ENCODE measurements at places on chromosomes 3 and 15.

DNA sequence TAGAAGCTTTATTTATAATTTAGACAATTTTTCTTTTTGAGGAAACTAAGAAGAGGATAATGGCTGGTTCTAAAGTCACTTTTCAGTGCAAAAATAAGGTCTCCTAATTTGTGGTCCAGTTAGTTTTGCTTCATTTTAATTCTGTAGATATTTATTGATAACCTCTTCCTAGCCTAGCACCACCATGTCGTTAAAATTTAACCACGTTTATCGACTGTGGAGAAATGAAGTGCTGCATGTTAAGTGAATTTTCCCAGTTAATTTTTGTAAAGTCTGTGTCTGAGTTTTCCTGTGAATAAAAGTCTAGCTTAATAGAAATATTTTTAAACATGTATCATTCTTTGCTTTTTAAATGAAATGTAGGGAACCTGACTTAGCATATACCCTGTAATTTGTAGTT is 16.7 kb downstream of the LRRC28 start:
- no peak for DNase-seq

DNA sequence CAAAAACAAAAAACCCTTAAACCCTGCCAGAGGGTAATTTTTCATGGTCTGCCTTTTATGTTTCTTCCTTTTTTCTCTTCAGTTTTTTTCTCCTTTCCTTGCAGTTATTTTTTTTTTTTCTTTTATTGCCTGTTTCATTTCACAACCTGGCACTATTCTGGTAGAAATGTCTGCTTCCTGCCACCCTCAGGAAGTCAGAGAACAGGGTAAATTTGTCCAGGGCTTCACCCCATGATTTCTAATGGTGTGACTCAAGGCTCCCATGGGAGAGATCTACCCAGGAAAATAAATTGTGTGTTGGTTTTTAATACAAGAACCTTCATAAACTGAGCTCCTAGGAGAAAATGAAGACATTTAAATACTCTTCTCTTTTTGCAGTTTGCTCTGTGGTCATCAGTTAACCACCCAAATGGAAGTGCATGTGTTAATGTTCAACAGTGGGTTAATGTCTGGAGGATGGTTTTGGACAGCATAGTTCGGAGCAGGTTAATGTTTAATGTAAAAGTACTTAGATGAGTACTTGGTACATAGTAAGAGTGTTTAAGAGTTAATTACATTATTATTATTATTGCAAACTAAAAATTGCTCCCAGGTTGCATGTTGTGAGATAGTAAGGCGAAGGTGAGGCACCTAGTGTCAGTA is 45.9 kb downstream of the CGNL1 start:
- no peak for DNase-seq

DNA sequence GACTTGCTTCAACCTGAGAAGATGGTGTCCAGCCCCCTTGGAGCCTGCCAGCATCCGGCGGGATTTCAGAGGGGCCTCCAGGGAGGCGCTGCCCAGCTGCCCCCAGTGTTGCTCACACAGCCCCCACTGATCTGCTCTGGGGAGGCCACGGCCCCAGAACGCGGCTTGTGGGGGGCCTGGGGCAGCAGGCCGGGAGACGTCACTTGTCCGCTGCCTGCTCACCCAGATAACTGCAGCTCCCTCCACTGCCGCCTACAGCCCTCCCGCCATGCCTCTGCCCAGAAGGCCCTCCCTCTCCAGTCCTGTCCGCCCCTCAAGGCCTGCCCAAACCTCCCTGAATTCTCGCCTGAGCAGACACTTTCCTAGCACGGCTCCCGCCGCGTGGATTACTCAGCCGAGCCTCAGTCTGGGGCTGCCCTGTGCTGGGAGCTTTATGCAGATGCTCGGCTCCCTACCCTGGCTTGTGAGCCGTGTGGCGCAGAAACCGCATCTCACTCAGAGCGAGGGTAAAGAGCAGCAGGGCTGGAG is 17.2 kb upstream of the ADIPOQ start:
- DNase-seq = no peak

- no peak for DNase-seq
These were observed 54.0 kb upstream of the ABHD2 start for GRCh38 chr15:89034305-89034704.

- DNase-seq = no peak
These were observed 4.0 kb upstream of the CFAP100 start for GRCh38 chr3:126390751-126391150.

GRCh38 chr15:80155001-80155377 is 2.2 kb downstream of the FAH start:
- DNase-seq = no peak

GRCh38 chr3:108131475-108132134 is 40.8 kb upstream of the CD47 start:
- DNase-seq = no peak

DNA sequence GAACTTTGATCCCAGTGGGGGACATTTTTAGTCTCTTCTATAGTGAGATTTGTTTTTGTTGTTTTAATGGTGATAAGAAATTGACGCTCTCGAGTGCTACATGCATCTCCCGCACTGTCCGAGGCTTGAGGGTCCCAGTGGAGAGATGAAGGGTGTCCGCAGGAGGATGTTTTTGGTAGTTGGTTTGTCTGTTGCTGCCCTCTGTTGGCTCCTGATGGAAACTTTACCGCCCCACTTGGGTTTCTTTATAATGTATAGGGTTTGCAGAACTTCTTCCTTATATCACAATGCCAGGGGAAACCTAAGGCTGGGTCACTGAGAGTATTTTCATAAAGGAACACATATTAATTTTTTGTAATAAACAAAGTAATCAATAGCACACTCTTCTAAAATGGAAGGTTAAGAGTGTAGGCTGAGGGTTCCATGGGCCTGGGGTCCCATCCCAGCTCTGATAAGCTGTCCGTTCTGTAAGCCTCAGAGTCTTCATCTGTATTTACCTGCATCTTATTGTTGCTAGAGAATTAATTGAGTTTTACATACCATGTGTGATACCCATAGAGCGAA is 185.3 kb upstream of the FEZF2 start:
- DNase-seq = no peak

GRCh38 chr3:47761046-47761445 is 20.6 kb downstream of the SMARCC1 start:
- no peak for DNase-seq

DNA sequence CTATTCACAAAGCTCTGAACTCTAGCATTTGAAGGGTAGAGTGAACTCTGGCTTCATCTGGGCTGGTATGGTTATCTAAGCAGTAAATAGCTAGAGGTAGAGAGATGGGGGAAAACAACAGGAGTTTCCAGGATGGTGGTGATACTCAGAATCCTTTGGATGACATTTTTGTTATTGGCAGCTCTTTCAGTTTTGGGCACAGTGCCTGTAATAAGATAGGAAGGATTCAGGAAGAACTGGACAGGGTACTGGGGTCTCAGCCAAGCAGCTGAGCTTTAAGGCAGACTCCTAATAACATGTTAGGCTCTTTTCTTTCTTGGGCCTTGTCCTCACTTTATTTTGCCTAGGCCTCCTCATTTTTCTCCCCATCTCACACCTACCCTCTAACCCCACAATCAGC is 338.5 kb downstream of the CADM2 start:
- DNase-seq = no peak

- no peak for DNase-seq
These were observed 727.8 kb downstream of the GBE1 start for GRCh38 chr3:81033684-81034083.

- no peak for DNase-seq
These were observed 42.1 kb upstream of the TSPAN3 start for GRCh38 chr15:77112838-77113504.

DNA sequence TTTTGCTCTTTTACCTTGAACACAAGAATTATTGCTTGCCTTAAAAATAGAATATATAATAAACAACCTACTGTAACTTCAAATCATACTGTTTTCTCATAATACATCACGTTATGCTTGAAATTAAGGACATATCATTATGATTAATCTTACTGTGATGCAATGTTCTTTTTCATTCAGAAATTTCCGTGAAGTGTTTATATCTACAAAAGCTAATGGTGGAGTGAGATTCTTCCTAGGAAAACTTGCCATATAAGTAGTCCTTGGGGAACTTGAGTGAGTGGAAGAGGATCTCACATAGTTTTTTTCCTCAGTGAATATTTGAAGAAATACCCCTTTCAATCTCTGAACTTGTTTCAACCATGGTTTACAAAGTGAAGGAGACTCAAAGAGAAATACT is 498.7 kb upstream of the CBLB start:
- DNase-seq = no peak

GRCh38 chr15:80489030-80489594 is 84.9 kb downstream of the ARNT2 start:
- no peak for DNase-seq

DNA sequence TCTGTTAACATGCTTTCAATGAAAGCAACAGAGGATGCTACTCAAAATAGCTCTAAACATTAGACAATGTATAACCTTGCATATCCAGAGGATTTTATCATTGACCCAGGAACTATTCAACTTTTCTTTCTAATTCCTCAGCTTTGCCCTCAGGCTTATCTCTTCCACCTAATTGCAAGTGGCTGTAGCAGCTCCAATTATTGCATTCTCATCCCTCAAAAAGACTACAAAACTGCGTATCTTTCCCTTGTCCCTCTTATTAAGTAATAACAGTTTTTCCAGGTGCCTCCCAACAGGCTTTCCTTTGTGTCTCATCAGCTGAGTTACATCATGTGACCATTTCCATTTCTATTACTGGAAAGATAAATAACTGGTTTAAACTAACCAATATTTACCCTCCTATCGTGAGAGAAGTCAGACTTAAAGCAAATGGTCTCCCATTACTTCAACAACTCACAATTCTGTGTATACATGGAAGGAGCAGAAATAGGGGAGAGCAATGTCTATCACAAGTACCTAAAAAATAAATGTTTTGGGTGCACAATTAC is 78.0 kb upstream of the MBNL1 start:
- DNase-seq = no peak

GRCh38 chr15:64766058-64766457 is 9.3 kb downstream of the RBPMS2 start:
- DNase-seq = no peak

- no peak for DNase-seq
These were observed 25.7 kb downstream of the KLF13 start for GRCh38 chr15:31352339-31352751.
